ENCODE measurements at places on chromosomes 5 and 9.

DNA sequence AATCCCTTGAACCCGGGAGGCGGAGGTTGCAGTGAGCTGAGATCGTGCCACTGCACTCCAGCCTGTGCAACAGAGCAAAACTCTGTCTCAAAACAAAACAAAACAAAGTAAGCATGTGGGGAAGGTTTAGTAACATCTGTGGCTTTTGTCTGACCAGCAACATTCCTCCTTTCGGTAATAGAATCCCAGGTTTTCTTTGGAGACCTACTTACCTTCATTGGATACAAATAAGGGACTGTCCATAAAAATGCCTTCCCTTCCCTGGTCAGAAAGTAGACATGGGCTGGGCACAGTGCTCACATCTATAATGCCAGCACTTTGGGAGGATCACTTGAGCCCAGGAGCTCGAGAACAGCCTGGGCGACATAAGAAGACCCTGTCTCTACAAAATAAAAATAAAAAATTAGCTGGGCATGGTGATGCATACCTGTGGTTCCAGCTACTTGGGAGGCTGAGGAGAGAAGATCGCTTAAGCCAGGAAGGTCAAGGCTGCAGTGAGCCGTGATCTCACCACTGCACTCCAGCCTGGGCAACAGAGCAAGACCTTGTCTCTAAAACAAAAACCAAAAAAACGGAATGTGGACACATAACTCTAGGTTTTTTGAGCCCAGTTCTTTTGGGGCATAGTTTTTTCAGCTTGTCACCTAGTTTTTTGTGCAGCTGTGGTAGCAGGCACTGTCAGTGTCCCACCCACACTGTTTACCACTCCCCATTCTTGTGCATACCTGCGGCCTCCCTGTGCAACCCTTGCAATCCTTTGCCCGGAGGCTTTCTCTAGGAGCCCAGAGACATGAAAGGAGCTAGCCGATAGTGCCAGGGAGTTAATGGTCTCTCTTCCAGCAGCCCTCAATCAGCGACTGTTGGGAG is 9.0 kb upstream of the SPINK4 start:
- no peak for DNase-seq

GRCh38 chr5:106167766-106168165 is 1503.0 kb downstream of the EFNA5 start:
- DNase-seq = no peak

DNA sequence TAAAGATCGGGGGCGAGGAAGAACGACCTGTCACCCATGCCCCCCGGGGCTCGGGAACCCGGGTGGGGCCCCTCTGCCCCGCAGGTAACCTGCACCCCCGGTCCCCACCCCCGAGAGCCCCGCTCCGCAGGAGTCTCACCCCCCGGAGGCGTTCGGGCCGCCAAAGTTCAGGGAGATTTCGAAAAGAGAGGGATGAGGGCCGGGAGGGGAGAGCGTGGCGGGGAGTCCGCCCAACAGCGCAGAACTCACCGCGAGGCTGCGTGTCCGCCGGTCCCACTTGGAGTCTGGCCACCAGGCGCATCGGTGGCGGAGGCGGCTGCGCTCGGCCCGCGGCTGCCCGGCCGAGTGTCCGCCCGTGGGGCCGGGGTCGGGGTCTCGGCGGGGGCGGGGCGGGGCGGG is at the start of gene PHF19:
PHF19 (minus strand) TSS at position 347 of the 399 bp plus-strand sequence. CDS start 2,447 bp downstream, outside the sequence.
- no peak for DNase-seq

- DNase-seq = no peak
These were observed 37.0 kb downstream of the ADAMTS12 start for GRCh38 chr5:33854733-33855151.

- no peak for DNase-seq
These were observed 55.4 kb downstream of the HINT1 start for GRCh38 chr5:131109540-131110255.

DNA sequence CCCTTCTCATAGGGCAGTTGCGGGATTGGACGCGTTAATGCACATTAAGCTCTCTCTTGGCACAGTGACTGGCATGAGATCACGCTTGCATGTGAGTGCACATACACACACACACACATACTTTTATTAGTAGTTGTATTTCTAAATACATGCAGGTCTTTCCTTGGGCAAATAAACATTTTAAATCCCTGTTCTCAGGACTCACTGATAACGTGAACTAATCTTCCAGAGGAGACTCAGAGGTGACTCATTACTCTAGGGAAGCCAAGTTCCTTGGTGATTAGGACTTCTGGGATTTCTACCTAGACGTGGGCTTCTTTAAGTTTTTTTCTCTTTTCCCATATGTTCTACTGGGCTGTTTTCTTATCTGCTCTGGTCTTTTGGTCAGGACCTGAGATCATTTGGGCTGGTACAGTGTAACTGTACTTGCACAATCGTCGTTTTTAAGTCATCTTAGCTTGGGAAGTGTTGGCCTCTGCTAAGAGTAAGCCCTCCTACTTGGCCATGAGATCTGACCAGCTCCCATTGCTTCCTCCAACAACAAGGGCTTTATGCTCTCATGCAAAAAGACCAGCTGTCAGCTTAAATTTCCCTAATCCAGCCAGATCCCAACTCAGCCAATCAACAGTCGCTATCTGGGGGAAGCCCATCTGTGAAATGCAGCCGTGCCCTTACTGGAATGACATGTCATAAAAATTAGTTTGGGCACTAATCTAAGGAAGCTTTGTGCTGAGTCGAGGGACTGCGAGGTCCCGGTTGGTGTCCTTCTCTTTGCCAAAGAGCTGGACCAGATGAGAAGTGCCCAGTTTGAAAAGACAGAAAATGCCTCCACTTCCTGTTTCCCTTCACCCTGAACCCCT is 176.4 kb upstream of the ANKRD55 start:
- DNase-seq = no peak

DNA sequence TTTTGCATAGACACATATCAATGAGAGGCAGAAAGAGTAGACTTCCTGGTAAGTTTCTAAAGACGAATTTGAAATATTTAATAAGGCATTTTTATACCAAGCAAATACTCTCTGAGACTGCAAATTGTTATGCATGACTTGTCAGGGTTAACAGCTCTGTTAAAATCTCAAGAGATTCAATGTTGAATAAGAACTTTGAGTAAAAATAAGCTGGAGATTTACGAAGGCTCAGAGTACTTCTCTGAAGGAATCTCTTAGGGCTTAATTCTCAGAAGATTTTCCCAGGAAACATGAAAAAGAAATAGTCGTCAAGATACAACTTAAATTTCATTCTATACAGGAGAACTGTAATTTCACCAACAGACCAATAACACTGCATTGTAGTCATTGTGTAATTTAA is 259.4 kb downstream of the CDH18 start:
- no peak for DNase-seq

- DNase-seq = no peak
These were observed 547.2 kb downstream of the LRRC70 start for GRCh38 chr5:63125862-63126261.

DNA sequence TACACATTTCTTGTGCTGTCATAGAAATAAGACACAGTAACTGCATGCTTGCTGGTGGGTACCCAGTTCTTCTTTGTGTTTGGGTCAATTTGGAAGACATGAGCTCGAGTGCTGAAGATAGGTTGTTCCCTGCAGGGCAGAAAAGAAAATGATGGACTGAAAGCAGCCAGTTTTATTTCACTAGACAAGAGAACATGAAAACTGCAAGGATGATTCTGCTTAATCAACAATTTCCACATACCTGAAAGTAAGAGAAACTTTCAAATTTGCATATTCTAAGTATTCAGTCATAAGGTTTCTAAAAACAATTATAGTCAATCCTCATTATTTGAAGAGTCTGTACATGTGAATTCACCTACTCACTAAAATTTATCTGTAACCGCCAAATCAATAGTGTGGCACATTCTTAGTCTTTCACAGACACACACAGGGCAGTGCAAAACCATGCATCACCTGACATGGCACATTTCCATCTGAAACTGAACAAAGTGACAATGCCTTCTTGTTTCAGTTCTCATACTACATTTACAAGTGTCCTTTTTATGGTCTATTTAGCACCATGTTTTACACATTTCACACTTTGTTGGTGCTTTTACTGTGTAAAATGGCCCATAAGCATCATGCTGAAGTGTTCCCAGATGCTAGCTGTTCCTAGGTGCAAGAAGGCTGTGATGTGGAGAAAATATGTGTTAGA is 56.9 kb downstream of the HOMER1 start:
- DNase-seq = no peak

- no peak for DNase-seq
These were observed 630.3 kb upstream of the CDH18 start for GRCh38 chr5:20618340-20618739.

DNA sequence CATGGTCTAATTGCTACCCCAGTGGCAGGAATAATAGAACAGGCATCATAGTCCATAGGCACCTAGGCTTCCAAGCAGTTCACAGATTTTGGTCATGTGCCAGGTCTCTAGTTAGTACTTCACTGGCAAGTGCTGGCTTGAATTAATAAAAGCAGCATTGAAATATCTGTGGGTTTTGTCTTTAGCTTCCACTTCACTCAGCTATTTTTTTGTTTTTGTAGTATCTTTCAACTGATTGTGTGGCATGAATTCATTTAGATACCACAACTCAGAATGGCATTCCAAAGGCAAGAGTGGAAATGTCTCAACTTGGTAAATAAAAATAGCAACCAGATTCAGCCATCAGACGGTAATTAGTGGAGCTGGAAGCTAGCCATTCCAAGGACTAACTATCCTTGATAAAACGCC is 27.9 kb upstream of the ITGA2 start:
- DNase-seq = no peak

- no peak for DNase-seq
These were observed 11.0 kb downstream of the CCDC180 start for GRCh38 chr9:97318433-97318832.

DNA sequence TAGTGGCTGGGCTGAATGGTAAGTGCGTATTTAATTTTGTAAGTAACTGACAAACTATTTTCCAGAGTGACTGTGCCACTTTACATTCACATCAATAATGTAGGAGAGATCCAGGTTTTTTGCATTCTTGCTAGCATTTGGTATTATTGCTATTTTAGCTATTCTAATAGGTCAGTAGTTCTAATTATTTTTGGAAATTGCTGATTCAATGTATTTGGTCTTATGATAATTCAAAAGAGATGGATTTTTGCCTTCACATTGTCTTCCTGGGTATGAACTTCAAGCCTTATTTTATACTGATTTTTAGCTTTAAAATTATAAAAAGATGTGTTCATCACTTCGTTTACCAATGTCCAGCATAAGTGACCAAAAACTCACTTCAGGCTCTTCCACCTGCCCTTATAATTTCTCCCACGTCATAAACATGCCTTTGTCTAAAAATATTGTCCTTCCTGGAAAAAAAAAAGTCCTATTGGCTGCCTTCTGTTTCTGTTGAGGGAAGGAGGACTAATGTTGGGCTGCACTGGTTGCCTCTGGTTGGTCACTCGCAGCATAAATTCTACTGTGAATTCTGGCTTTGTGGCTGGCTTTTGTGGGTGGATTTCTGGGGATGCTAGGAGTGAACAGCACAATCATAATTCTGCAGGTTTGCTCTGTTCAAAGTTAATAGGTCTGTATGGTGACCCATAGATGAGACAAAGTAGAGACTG is 15.2 kb downstream of the FOXD1 start:
- DNase-seq = no peak

DNA sequence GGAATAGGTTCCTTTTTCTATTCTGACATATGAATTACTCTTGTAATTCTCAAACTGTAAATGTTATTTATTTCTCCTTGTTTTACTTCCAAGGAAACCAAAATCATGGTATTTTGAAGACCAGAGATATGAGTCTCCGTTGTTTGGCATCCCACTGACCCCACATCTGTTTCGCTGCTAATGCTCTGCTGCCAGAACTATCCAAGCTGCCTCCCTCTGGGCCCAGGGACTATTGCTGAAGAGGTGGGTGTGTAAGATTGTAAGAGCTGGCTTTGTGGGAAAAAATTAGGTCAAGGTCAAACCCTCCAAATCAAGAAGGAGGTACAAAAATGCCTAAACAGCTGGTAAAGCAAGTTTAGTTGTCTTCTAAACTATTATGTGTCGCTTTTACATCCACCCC is 129.4 kb upstream of the MYO10 start:
- DNase-seq = no peak

GRCh38 chr5:157279605-157280239 is 13.8 kb downstream of the CYFIP2 start:
- DNase-seq = no peak

- no peak for DNase-seq
These were observed 61.9 kb downstream of the PIK3R1 start for GRCh38 chr5:68277431-68277830.

DNA sequence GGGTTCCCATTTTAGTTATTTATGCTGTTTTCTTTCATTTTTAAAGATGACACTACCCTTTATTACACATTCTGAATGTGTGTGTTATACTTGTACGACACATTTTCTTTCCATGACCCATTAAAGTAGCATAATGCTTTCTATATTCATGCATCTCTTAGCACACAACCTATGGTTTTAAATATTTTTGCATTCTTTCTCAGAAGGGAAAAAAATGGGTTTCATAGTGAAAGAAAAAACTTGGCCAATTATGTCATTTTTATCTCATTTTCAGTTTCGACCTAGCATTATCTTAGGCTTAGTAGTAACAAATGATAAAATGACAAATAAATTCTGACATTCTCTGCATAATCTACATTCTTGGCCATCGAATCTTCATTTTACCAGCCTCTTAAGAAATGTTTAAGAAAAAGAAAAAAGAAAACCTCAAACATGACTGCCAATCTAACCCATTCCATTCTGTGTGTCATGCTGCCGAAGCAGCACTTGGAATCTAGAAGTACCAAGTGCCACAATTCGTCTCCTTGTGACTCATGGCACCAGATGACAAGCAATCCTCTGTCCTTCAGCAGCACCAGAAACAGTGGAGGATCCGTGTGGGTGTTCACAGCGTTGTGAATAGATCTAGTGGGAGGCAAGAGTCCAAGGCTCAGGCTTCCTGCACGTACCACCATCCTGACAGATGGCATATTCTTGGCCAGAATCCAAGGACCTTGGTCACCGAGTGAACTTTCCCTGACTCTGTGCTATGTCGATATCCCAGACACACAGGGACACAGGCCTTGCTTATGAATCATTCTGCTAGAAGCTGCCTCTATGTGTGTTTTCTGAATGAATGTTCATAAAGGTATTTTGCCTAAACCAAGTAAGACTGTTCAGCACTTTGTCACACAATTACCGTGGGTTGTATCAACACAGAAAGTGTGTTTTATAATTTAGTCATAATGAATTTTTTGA is 502.7 kb downstream of the NR2F1-AS1 start:
- DNase-seq = no peak

GRCh38 chr9:109792951-109793546 is 13.1 kb downstream of the PALM2AKAP2 start:
- no peak for DNase-seq
